Karpas-422 (cell line): ENCODE measurements at places on chromosomes 3 and 15.

DNA sequence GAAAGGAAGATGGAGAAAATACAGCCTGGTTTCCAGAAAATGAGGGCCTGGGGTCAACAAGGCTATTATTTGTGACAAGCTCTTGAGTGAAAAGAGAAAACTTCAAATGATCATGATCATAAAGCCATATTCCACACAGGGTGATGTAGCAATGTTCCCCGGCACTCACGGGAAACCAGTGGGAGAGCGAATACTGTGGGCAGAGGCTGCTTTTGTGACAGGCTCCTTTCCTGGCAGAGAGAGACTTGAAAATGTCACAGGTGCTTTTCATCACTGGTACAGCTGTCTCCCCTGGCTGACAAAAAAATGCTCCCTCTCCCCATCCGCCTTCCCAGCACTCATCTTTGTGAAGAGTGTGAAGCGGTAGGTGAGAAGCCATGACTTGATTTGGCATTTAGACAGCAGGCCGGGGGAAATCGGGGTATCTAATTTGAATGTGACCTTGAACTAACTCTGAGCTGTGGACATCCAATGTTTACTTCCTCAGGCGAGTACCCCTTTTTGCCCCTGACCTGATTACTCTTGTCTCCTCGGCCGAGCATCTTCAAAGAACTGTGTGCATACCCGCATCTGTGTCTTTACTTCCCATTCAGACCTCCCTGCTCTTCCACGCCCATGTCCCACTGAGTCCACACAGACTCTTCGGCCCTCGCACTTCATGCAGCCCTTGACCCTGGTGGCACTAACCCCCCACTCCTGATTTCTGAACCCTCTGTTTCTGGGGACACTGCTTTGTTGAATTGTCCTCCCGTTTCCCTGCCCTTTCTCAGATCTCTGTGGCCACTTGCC, 23.2 kb downstream of the CA12 start:
- no peak for DNase-seq

- peak; percentile 70 for DNase-seq
Measured at GRCh38 chr3:107938143-107938542, 152.7 kb downstream of the CD47 start.

GRCh38 chr15:48103647-48104046, 17.1 kb upstream of the SLC24A5 start:
- DNase-seq = no peak

DNA sequence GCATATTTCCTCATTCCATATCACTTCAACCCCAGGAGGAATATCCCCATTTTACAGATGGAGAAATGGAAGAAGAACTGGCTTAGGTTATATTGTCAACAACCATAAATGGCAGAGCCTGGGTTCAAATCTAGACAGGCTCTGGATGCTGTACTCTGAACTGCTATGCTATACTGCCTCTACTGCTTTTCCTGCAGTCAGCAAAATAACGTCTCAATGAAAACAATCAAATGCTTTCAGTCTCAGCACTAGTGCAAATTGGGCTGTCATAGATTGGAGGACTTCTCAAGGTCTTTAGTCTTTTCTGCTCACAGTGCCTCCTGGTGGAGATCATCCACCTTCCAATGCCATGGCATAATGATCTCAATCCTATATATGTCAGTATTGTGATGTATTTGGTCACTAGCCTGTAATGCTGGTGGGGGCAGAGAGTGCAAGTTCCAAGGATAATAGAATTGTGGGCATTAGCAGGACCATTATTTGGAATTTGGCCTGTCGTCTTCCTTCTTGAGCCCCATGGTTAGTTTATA, 285.0 kb downstream of the CLSTN2 start:
- DNase-seq = peak; percentile 69

GRCh38 chr15:45714590-45715488, 80.0 kb downstream of the SQOR start:
- peak; percentile 85 for DNase-seq
